ENCODE measurements at places on chromosomes 3 and 15. TPM values are rescaled to one million over a fixed set of nuclear protein-coding genes. Genes with fewer than 3 reads are reported as not detected.

CKMT1B gene
- not detected for polyA plus RNA-seq

MKRN3 gene
- polyA plus RNA-seq: 2.4 TPM

- DNase-seq: no peak
Observed at GRCh38 chr15:71207141-71207540, 91.9 kb downstream of the THSD4 start.

DNA sequence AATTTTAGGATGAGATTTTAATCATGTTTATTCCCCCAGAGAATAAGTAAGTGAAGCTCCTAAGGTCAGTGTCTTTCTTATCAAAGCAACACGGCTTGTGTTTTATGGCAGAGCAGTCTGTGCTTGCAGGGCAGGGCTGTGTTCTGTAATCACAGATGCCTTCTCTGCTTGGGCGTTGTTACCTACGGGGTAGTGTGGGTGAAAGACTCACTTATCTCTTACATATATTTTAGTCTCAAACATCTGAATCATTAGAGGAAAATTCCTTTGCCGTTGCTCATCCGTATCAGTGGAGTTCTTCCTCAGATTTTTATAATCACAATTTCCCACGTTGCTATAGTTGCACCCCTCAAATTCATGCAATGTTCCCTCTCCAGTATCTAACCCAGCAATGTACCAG is 271.7 kb upstream of the MEIS2 start:
- no peak for DNase-seq

GRCh38 chr3:71138410-71138809 is 445.1 kb downstream of the FOXP1 start:
- DNase-seq: no peak

Data from hindlimb muscle (tissue), 1 donor.